Endothelial cell (in vitro differentiated cells): ENCODE measurements at places on chromosomes 11 and 22. TPM values are rescaled to one million over a fixed set of nuclear protein-coding genes. Genes with fewer than 3 reads are reported as not detected.
A peak's percentile ranks its signal among the peaks of the same experiment; 100 is the strongest.

The SERPING1 gene
- 347 TPM for total RNA-seq

- peak; percentile 51 for DNase-seq
Observed at GRCh38 chr11:57460022-57460757, at the start of gene RTN4RL2. Gene RTN4RL2, plus strand, starts transcription at chr11:57460528. Its CDS starts 338 bp downstream, at chr11:57460866.

GRCh38 chr11:66626382-66626781 lies 10.0 kb downstream of the RBM14 start:
- DNase-seq: no peak

GRCh38 chr11:64489831-64490441 lies 101.1 kb upstream of the SLC22A12 start:
- peak; percentile 78 for DNase-seq

The OR10A2 gene
- not detected for total RNA-seq

- DNase-seq: no peak
Observed at GRCh38 chr11:45232341-45233080, 53.6 kb downstream of the SYT13 start.

The ARHGAP20 gene
- 0.36 TPM for total RNA-seq
